ENCODE measurements at places on chromosomes 7 and 10.

DNA sequence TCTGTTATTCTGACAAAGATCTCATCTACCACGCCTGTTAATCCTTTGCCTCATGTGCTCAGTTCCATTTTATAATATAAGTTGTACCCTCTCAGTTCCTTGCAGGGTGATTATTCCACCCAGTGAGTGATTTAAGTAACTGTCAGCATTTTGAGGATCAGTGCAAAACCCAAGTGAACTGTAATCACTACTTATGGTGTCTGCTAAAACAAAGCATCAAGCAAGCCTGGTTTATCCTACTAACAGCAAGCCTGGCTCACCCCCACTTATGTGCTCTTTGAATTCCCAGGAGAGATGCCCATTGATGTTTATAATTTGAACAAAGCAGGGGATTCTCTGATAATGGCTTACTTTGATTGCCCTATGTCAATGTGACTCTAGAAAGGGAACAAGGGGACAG is 186.8 kb upstream of the LRGUK start:
- no peak for DNase-seq

DNA sequence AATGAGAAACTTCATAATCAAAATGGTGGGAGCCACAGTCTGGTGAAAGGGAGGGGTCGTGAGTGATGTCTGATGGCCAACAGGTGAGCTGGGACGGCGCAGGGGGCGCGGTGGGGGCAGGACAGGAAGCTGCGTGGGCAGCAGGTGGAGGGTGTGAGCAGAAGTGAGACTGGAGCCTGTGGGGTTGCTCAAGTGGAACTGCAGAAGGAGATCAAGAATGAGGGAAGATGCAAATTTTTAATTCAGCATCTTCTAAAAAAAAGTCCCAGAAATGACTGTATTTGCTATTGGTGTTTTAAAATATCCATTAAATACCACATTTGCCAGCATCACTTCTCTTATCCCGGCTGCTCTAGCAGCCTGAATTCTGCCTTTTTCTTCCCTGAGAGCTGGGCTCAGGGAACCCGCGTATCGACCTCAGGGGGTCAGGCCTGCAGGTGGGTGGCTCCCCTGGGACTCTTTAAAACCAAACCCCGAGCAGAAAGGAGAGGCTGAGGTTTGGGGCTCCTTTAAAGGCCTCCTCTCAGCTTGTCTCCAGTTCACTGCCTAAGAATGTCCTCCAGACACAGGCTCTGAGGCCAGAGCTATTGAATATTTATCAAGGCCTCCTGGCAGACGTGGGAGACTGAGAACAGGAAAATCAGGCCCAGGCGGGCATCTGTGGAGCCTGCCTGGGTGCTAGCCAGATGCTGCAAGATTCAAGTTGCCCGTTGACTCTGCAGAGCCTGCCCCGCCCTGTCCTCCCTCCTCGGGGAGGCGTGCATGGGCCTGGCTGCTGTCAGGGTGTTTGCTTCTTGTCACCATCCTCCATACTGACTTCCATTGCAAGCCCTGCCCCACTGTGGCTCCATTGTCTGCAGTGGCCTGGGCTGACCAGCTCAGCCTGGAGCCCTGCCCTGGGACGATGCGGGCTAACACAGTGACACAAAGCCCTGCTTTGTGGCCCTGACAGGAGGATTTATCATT is 53.9 kb downstream of the SYPL1 start:
- DNase-seq = no peak

- DNase-seq = no peak
These were observed 38.0 kb downstream of the EGFR start for GRCh38 chr7:55056577-55057480.

GRCh38 chr10:20993389-20993788 is 96.3 kb upstream of the NEBL start:
- no peak for DNase-seq

- DNase-seq = no peak
These were observed 51.8 kb downstream of the ARHGAP22 start for GRCh38 chr10:48552946-48553564.

GRCh38 chr10:49827297-49827696 is 65.2 kb upstream of the OGDHL start:
- no peak for DNase-seq

DNA sequence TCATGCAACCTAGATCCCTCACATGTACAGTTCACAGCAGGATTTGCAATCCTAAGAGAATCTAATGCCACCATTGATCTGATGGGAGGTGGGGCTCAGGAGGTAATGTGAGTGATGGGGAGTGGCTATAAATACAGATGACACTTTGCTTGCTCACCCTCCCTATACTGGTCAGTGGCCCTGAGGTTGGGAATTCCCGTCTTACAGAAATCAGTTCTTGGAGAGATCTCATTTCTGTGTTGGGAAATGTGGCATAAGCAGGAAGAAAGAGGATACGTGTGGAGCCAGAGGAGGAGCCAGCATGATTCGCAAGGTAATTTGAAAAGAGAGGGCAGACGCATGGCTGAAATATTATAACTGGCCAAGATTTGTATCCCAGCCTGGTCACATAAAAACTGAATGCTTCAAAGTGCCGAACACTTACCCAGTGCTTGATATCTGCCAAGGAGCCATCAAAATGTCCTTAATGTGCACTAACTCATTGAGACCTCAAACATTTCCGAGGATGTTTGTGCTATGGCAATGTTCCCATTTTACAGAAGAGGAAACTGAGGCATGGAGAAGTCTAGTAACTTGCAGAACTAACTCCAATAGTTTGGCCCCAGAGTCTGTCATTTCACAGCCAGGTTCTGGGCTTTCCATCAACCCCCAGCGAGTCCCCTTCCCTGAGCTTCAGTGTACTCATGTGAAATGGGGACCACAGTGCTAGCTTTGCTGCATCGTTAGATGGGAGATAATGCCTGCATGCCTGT is 5.5 kb upstream of the IKZF1 start:
- no peak for DNase-seq

DNA sequence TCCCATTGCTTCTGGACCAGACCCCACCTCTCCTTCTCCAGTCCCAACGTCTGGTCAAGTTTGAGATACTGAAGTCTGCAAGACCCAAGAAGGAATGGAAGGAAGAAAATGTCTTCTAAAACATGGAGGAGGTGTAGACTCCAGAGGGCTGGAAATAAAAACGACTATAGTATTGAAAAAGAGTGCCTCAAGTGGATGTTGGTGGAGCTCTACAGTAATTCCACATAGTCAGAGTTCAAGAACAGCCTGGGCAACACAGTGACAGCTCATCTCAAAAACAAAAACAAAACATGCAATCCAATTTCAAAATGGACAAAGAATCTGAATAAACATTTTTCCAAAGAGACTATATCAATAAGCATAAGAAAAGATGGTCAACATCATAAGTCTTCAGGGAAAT is 2.3 kb upstream of the PCGF6 start:
- no peak for DNase-seq

DNA sequence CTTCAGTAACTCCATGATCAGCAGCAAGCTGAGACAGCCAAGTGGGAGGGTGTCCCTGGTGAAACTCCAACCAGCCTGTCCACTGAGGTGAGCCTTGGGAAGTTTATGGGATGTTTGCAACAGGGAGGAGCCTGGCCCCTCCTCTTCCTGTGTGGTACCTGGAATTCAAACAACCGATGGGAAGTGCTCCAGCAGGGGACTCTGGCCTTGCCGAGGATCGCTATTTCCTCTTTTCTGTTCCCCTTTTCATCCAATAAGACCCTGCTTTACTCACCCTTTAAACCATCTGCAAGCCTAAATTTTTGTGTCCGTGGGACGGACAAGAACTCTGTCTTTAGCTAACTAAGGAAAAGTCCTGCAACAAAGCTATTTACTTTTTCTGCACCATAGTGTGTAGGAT is 491.1 kb upstream of the ZMIZ1 start:
- DNase-seq = no peak

GRCh38 chr10:71278691-71279588 is 40.1 kb upstream of the SLC29A3 start:
- DNase-seq = no peak

DNA sequence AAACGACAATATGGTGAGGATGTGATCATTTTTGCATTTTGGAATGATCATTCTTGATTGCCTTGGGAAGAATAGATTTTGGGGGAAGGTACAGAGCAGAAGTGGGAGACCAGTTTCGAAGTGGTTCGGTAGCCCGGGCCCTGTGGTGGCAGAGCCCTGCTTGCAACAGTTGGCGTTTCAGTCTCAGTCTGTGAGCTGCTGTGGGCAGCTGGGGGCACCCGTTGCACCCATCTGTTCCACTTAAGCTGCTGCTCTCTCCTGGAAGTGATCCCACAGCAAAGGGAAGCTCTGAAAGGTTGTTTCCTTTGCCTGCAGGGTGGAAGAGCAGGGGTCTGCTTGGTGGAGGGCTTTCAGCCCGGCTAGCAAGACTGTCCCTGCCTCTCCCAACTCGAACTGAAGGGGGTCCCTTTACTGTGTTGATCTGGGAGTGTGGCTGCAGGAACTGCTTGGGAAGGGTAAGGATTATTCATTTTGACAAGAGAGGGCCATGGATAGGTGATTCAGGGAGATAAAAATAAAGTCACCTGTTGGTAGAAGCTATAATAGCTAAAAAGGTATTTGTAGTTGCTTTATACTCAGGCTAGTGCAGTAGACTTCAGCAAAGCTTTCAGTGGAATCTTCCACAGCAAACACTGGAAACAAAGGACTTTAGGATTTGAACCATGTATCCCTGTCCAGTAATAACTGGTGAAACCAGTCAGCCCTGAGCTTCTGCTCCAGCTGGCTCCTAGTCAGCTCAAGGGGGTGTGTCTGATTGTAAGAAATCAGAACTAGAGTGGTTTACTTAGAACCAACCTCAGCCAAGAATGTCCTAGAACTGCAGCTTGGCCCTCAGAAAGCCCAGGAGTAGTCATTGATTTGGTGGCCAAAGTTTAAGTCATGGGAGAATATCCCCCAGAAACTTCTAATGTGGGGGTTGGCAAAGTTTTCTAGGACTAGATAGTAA is 53.1 kb upstream of the PDCD4 start:
- no peak for DNase-seq

DNA sequence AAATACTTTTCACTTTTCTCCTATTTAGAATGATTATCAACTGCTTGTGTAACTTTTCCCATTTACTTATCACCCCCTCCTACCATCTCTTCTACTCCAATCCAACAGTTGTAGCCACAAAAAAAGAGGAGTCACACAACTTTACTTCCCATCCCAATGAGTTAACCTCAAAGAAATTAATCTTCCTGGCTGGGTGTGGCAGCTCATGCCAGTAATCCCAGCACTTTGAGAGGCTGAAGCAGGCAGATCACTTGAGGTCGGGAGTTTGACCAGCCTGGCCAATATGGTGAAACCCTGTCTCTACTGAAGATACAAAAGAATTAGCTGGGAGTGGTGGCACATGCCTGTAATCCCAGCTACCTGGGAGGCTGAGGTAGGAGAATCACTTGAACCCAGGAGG is 19.9 kb downstream of the SYPL1 start:
- DNase-seq = no peak

DNA sequence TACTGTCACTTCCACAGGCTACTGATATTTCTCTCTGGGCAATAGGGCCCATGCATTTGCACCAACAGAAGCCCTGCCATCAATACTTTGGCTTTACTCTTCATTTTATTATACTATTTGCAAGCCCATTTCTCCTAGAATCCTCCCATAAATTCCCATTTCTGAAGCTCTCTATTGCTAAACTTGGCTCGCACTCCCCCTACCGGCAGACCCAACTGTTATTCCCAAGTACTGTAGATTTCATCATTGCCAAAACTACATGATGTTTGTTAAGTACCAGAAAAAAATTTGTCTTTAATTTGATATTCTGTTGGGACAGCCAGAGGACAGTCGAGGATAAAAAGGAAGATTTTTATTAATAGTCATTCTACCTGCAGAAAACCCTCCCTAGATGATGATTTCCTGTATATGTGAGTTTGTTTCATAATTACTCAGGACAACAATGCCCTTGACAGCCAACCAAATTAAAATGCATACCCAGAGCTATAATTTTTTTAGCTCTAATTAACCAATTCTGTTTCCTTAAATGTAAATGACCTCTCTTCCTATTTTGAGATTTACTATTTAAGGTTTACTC is 298.6 kb downstream of the REEP3 start:
- no peak for DNase-seq

GRCh38 chr7:132653366-132653930 is 77.2 kb upstream of the PLXNA4 start:
- no peak for DNase-seq

DNA sequence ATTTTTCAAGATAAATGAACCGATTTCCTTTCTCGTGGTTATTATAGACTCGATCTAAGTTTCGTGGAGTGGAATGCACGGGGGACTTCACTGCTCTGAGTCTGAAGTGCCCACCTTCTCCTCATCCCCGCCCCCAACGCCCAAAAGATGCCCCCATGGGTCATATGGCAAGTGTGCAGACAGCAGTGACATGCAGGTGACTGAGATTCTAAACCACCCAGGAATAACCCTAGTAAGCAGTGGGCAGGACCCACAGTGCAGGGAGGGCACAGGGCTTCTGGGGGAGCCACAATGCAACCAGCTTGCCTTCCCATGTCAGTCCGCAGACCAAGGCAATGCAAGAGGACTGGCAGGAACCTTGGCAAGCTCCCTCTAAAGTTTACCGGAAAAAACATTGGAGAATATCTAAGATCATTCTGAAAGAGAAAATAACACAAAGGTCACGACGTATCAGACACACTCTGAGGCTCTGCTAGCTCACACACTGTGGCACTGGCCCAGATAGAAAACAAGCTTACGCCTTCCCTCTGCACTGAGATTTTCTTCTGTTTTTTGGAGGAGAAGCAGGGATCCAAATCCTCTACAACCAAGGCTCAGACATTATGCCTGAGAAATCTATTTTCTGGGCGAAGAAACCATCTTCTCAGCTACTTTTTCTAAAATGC is 239.6 kb downstream of the MAD1L1 start:
- no peak for DNase-seq

- DNase-seq = no peak
These were observed 156.8 kb downstream of the FAM107B start for GRCh38 chr10:14617852-14618251.

DNA sequence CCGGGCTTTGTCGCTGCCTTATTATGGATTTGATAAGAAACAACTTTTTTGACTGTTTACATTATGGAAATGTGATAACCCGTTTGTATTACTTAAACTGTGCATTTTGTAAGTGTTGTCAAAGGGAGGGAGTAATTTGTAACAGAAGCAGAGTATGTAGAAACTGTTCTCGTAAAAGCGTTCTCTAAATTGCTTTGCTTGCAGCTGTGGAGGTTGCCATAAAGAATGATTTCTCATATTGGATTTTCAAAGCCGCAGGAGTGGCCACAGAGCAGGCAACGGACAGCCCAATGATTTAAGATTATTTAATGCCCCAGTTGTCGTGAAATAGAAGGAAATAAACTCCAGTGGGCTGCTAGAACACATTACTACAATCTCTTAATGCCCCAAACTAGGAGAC is 114.0 kb upstream of the INSYN2A start:
- DNase-seq = no peak

GRCh38 chr7:10475940-10476641 is 497.6 kb upstream of the PHF14 start:
- DNase-seq = no peak

DNA sequence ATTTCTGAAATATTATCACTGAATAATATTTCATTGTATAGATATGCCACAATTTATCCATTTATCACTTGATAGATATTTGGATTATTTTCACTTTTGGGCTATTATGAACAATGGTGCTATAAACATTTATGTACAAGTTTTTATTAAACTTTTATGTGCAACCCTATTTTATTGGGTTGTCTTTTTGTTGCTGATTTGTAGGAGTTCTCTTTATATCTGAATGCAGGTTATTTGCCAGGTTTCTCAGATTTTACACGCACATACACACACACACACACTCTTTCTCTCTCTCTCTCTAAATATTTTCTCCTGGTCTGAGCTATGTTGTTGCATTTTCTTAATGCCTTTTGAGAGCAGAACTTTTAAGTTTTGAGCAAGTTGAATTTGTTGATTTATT is 36.2 kb downstream of the ADK start:
- DNase-seq = no peak

GRCh38 chr7:4242706-4243105 is 439.4 kb upstream of the FOXK1 start:
- no peak for DNase-seq
